ENCODE measurements at places on chromosomes 12 and 14.

DNA sequence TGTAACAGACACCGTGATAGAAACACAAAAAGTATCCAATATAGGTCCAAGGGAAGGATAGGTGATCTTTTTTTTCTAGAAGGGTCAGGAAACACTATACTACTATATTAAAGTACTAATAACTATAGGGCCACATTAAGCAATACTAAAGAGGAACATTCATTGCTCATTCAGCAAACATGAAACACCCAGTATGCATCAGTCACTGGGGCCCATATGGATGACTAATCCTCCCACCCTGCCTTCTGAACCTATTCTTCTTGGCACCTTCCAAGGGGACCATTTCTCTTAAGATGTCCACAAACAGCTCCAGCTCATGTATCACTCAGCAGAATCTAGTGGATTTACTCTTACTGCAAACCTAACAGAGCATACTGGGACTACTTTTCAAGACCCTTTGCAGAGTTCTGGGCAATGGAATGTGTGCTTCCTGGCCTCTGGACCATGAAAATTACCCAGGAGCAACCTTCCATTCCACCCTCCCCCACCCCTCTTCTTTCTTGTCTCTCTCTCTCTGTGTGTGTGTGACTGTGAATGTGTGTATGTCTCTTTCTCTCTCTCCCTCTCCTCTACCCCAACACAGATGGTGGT is 187.9 kb downstream of the EPS8 start:
- no peak for DNase-seq

GRCh38 chr14:99481745-99482099 is 513 bp downstream of the CCNK start:
- no peak for DNase-seq

DNA sequence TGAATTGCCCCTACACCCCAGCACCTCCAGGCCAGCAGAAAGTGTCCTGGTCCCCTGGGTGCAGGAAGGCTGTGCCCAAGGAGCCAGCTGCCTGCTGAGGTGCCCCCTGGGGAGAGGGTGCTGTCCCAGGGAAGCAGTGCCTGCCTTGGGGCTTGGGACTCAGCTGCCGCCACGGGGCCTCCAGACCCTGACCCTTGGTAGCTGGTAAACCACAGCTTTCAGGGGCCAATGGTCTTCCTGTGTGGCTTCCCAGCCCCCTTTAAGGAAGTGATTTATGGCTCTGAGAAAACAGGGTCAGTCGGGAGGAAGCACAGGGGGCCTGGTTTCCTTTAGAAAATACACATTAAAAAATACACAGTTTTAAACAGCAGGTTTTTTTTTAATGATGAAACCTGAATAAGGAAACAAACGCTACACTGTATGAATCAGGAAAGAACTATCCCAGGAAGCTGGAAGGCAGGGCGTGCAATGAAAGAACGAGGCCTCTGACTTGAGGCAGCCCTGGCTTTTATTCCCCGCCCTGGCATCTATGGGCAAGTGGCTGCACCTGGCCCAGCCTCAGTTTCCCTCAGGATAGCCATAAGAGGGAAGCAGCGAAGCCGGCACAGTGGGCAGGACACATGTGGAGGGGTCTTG is 40.6 kb upstream of the EML1 start:
- no peak for DNase-seq

DNA sequence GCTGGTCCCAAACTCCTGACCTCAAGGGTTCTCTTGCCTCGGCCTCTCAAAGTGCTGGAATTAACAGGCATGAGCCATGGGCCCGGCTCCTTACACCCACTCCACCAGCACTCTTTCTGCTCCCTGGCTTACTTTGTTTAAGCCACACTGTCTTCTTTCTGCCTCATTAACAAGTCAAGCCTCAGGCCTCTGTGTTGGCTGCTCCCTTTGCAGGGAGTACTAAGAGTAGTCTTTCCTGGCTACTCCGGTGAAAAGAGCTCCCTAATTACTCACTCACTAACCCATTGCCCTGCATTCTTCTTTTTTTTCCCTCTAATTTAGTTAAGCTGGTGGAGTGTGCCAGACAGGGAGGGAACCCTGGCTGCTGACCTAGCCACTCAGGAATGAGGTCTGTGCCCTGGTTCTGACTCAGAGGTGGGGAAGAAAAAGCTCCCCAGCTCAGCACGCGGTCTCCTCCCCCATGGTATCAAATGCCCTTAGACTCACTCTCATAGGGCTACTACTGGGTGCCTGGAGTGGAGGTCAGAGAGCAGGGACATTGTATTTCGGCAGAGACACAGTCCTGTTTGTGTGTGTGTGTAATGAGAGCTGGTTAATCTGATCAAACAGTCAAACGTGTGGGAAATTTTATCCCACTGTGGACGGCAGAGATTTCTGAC is 19.8 kb downstream of the GALNT6 start:
- no peak for DNase-seq

- DNase-seq = no peak
Observed at GRCh38 chr14:87628129-87628528, 364.9 kb downstream of the GALC start.

- no peak for DNase-seq
Observed at GRCh38 chr14:93319494-93319893, 13.3 kb downstream of the BTBD7 start.

DNA sequence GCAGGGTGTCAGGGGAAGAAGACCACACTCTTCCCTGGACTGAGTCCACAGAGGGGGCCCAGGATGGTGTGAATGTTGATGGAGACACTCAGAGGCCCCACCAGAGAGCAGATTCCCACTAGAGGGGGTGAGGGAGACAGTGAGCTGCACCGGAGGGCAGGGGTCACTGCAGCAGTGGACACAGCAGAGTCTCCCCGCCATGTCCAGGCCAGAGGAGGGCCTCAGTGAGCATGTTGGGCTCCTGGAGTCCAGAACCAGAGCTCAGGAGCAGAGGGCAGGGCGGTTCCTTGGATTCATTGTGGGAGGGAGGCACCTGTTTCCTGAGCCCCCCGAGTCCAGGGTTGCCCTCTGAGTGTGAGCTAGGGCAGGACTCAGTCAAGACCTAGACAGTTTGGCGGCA is 1.8 kb upstream of the KRT82 start:
- no peak for DNase-seq

- DNase-seq = no peak
Observed at GRCh38 chr12:15910468-15910863, 666 bp upstream of the DERA start.
